ENCODE measurements at places on chromosomes 13 and 19. TPM values are rescaled to one million over a fixed set of nuclear protein-coding genes. Genes with fewer than 3 reads are reported as not detected.
A peak's percentile ranks its signal among the peaks of the same experiment; 100 is the strongest.

Gene OR10H1
- total RNA-seq: not detected

DNA sequence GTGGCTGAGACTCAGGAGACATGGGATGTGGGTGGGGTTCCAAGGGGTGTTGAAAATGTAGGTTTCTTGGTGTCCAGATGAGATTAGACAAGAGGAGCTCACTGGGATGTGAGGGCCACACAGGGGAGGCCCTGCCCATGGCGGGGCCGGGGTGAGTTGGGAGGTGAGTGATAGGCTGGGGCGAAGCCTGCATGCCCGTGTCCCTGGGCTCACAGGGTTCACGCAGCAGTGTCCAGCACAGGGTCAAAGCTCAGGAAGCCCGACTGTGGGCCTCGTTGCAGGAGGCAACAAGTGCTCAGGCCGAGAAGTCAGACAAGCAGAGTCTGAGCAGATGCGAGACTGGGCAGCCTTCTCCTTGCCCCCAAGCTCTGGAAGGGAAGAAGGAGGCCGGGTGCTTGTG is 27.2 kb downstream of the CCDC8 start:
- ATAC-seq: no peak

Gene C19orf85
- not detected for total RNA-seq

DNA sequence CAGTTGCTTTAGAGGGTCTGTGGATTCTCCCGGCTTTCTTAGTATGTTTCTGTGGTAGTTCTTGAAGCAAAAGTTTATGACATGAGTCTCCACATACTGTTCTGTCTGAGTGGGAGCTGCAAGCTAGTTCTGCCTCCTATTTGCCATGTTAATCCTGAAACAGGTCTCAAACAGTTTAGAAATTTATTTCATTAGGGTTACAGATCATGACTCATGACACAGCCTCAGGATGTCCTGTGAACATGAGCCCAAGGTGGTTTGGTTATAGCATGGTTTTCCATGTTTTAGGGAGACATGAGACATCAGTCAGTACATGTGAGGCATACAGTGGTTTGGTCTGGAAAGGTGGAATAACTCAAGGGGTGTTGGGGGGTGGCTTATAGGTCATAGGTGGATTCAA is 77.5 kb downstream of the FNDC3A start:
- ATAC-seq: peak; percentile 78

Gene CYP2S1
- total RNA-seq: 10.4 TPM

DNA sequence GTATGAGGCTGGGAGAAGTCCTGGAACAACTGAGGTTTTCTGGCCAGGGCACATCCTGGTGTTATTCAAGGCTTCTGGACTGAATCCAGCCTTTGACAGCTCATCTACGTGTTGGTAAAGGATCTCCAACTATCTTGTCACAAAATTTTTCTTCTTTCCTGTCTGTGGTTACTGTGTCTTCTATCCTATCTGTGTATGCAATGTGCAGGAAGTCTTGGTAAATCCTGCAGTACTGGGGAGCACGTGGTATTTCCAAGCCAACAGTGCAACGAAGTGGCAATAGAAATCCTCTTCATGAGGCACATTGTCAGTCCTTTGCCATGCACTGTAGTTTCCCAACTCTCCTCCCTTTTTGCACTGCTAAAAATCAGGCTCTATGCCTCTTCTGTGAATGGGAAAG is 86.7 kb downstream of the ZNF100 start:
- ATAC-seq: no peak

- ATAC-seq: peak; percentile 70
Observed at GRCh38 chr19:12721656-12722565, 1.8 kb downstream of the TNPO2 start.

- no peak for ATAC-seq
Observed at GRCh38 chr13:22061371-22061805, 390.5 kb downstream of the FGF9 start.

- ATAC-seq: no peak
Observed at GRCh38 chr19:15466851-15467733, 2.7 kb upstream of the RASAL3 start.

Gene CXCL17
- total RNA-seq: 38.6 TPM

- peak; percentile 91 for ATAC-seq
Observed at GRCh38 chr13:98910501-98910951, 67.3 kb downstream of the DOCK9 start.

Gene GSX1
- not detected for total RNA-seq

- ATAC-seq: peak; percentile 60
Observed at GRCh38 chr19:16259385-16260159, 61.9 kb downstream of the AP1M1 start.

DNA sequence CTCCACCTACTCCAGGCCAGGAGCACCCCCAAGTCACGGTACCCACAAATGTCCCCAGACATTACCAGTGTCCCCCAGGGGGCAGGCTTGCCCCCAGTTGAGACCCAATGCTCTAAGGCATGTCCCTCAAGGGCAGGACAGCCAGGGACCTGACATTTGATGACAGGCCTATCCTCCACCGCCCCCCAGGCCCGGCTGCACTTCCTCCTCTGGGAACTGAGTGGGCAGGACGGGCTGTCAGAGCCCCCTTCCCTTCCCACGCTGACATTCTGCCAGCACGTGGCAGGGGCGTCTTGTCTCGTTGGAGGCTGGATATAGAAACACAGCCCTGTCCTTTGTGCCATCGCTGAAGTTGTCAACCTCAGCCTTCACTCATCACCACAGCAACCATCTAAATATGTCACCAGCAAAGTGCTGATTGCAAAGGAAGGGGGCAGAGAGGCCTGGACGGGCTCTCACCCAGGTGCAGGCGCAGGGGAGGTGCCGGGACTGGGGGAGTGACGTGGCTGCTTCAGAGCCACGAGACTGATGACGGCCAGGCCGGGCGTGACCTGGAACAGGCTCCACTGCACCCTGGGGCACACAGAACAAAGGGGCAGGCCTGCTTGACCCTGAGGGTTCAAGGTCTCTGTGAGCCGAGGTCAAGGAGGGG is 38.4 kb downstream of the GNG7 start:
- peak; percentile 68 for ATAC-seq

DNA sequence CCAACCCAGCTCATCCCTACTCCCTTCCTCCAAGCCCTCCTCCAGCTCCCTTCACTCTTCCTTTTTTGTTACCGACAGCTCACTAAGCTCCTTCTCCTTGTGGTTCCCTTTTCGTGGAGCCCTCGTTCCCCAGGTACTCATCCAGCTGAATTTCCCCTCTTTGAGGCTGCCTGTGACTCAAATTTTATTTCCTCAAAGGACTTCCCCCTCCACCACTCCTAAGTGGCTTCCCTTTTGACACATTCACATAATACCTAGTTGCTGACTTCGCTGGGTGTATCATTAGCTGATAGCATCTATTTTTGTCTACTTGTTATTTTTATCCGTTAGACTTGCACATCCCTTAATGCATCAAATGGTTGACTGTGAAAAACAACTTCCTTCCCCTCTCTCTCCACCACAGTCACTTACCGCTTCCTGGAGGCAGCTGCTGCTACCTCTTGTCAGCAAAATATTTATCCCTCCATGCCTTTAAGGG is 14.5 kb downstream of the FFAR2 start:
- peak; percentile 51 for ATAC-seq

DNA sequence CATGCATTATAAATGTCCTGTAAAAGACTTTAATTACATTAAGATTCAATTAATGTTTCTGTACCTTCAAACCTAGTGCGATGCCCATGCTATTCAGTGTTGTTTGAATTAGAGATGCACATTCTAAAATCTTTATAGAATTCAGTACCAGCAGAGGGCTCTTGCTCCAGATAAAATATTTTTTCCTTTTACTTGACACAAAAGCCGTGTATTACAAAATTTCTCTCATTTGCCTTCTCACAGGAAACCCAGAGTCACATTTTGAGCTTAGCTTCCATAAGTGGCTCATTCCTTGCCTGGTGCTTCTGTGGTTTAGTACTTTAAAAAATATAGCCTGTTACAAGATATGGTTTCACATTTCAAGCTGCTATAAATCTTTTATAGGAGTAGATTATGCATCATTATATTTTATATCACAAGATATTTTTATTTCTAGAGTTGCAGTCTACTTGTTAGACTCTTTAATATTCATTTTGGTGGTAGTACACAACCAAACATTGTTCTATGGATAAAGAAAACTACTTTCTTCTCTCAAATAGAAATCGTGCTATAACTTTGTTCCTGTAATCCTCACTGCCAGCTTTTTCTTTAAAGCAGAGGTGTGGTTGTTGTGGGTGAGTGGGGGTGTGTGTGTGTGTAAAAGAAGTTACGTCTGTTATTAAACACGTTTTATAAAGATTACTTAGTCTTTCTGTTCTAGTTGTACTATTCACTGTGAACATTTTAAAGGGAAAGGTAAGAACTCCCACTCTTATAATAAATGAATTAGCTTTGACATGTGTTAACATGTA is 101.4 kb downstream of the RNF17 start:
- no peak for ATAC-seq

- ATAC-seq: peak; percentile 49
Observed at GRCh38 chr13:52921194-52921593, 72.8 kb upstream of the PCDH8 start.

Gene DCT
- not detected for total RNA-seq

- no peak for ATAC-seq
Observed at GRCh38 chr19:53422551-53422950, 9.2 kb upstream of the ZNF761 start.

Gene FGF21
- total RNA-seq: not detected

DNA sequence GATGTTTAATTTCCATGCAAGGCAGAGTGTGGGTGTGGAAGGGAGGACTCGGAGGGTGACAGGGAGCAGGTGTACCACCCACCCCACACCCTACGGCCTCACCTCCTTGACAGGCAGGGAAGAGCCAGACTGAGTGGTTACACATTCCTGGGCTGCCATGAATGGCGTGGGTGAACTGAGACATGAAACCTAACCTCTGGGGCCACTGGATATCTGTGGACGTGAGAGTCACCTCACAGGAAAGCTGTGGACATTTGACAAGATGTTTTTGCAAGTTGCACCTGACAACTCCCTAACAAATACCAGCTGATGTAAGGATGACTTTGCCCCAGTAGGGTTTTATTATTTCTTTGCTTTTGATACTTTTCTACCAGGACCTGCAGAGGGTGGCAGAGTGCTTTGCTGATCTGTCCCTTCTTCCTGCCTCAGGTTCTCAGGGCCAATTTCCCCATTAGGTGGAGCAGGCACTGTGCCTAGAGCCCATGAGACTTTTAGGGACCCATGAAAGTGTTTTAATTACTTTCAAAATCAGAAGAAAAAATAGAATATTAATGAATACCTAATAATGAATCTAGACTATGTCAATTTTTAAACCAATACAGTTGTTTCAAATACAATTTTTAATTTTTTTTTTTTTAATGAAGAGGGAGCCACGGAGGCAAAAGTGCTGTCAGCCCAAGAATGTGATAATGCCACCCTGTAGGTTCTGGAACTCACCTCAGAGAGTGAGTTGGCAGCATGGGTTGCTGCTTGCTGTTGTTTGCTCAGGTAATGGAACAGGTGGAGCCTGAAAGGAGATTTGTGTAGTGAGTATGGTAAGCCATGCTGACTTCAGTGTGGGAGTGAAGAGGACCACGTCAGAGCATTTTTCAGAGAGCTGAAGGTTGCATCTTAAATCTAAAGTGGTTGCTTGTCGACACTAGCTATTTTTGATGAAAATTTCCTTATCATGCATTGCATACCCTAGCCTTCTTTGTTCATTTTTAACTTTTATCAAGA is 58.0 kb upstream of the CYSLTR2 start:
- ATAC-seq: peak; percentile 83

DNA sequence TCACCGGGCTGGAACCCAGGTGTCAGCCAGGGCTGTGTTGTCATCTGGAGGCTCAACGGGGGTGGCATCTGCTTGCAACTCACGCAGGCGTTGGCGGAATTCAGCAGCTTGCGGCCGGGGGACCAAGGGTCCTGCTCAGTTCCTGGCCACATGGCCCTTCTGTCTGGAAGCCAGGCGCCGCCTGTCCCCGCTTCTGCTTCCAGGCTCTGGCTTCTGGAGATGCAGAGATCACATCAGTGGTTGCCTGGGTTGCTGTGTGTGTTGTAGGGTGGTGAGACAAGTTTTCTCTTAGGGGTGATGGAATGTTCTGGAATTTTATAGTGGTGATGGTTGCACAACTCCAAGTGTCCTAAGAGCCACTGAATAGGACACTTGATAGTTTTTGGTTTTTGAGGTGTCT is 5.0 kb downstream of the ADAT3 start:
- no peak for ATAC-seq

DNA sequence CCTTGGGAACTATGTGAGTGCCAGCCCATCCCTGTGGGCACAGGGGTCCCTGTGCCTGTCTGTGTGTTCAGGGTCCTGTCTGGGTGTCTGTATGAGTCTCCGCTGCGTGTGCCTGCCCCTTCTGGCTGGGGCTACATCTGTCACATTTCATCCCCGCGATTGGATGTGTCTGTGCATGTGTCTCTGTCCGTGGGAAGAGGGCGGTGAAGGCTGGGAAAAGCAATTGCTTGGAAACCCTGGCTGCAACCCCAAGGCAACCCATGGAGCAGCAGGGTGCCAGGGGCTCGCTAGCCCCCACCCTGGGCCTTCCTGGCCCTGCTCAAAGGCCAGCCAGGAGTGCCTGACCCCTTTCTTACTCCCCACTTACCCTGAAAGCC is 1.4 kb downstream of the MAG start:
- ATAC-seq: no peak

DNA sequence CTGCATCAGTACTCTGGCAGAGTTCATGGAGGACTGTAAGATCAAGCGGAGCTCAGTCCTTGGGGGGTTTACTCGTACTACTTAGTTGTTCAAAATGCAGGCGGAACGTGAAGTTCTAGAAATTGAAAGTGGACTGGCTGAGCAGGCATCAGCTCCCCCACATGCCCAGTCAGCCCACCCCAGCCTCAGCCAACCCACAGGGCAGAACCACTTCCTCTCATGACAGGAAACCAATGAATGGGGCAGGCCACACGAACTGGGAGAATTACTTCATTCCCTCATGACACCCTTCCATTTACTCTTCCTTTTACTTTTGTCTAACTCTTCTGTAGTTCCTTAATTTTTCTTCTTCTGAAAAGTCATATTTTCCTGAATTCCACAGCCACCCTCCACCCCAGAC is 71.9 kb downstream of the FLT1 start:
- peak; percentile 29 for ATAC-seq

Gene SPRED3
- total RNA-seq: 0.56 TPM

Gene LILRA2
- not detected for total RNA-seq

Gene PODNL1
- 8.5 TPM for total RNA-seq

GRCh38 chr19:6663236-6664201 is 6.4 kb downstream of the TNFSF14 start:
- peak; percentile 41 for ATAC-seq

Gene TYROBP
- 4.1 TPM for total RNA-seq

DNA sequence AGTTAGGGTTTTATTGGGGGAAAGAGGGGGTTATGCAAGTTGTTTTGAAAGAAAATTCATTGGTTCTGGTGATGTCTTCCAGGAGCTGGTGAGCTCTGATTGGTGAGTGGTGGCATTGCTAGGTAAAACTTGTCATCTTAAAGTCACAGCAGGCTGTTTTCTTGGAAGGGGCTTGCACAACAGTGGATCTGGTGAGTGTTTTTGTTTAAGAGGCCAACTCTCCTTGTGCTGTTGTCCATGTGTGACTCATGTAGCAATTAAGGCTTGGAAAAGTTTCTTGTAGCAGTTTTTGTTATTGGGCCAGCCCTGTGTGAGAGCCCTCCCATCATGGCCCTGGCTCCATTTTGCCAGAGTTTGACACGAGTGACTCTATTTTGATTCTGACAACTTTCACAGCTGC is 109.4 kb downstream of the RFC3 start:
- no peak for ATAC-seq

Measured in esophagus mucosa (tissue), 1 donor.